ENCODE measurements at places on chromosomes 2 and 18.

- DNase-seq: no peak
Observed at GRCh38 chr2:74991977-74992376, 33.5 kb downstream of the POLE4 start.

DNA sequence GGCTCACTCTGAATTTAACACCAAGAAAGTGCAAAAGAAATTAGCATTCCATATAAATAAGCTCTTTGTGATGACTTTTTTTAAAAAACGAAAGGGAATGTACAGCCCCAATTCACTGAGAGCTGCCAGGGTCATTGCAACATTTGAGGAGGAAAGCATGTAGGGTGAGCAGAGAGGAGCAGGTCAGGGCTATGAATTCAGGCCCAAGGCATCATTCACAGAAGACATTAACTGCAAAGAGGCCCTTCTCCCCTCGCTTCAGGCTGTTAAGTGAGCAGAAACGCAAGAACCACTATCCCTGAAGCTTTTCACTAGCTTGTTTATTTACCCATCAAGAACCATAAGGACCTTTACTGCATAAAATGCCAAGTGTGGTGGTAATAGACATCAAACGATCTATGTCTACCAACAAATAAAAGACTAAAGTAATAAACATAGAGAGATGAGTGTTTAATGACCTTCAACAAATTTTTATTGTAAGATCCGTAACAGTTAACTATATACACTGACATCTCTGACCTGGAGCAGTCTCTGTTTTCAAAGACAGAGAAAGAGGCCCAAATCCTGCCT, 333.1 kb upstream of the HNRNPA3 start:
- no peak for DNase-seq

- DNase-seq: no peak
Observed at GRCh38 chr18:58998401-58999203, 133.9 kb downstream of the ZNF532 start.

DNA sequence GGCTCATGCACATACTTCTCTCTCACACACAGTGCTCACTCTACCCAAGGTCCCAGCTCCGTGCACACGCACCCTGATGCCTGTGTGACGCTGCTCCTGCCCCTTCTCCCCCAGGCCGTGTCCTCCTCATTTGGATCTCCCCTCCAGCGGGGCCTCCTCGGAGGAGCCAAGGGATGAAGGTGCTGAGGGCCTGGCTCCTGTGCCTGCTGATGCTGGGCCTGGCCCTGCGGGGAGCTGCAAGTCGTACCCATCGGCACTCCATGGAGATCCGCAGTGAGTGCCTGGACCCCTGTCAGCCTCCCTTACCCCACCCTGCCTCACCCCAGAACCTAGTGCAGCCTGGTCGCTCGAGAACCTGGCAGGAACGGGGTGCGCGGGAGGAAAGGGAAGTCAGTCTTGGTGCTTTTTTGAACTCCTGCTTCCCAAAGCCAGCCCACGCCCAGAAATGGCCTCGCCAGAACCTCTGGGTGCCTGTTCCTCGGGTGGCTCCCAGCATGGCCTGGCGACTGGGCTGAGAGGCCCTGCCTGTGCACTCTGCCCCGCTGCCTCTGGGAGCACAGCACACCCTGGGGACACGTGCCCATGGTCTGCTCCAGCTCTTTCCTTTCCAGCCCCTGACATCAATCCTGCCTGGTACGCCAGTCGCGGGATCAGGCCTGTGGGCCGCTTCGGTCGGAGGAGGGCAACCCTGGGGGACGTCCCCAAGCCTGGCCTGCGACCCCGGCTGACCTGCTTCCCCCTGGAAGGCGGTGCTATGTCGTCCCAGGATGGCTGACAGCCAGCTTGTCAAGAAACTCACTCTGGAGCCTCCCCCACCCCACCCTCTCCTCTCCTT, at the start of gene PRLH:
PRLH (plus strand) TSS at position 174 of the 835 bp plus-strand sequence; CDS start at position 174, 0 bp downstream.
- DNase-seq: no peak

GRCh38 chr2:191115391-191115790, 35.4 kb downstream of the STAT4 start:
- no peak for DNase-seq

GRCh38 chr18:604771-605170, 8.0 kb downstream of the CLUL1 start:
- no peak for DNase-seq

- DNase-seq: no peak
Observed at GRCh38 chr2:149732730-149733290, 145.2 kb upstream of the MMADHC start.

- DNase-seq: no peak
Observed at GRCh38 chr2:44084850-44085249, 83.8 kb upstream of the PPM1B start.

- no peak for DNase-seq
Observed at GRCh38 chr2:176579608-176580007, 310.4 kb downstream of the MTX2 start.

- no peak for DNase-seq
Observed at GRCh38 chr18:58381676-58382411, 247.0 kb downstream of the ALPK2 start.

- no peak for DNase-seq
Observed at GRCh38 chr2:222960126-222960525, 91.9 kb upstream of the KCNE4 start.

DNA sequence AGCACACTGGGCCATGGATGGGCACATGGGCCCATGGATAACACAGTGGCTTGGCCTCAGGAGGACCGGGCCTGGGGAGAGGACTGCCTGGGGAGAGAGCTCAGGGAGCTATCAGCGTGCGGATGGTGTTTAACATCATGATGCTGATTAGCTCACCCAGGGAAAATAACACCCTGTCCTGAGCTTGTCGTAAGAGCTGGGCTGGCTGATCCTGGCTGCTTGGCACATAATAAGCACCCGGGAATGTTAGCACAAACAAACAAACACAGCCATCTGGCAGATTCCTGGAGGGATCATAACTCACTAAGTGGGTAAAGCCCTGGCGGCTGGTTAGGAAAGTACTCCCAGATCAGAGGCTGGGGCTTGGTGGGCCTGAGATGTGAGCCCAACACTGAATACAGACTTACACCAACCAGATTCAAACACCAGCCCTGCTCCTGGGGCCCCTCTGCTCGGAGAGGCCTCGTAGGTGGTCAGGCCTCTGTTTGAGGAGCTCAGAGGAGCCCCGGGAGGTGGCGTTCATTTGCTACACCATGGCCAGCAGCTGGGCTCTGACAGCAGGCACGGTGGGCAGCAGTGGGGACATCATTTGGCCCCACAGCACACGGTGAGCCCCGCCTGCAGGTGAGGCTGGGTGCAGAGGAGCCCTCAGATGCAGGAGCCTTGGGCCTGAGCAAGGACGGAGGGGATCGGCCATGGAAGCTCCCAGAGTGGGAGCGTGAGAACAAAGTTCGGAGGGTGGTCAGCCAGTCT, 193.4 kb upstream of the HDAC4 start:
- DNase-seq: no peak

DNA sequence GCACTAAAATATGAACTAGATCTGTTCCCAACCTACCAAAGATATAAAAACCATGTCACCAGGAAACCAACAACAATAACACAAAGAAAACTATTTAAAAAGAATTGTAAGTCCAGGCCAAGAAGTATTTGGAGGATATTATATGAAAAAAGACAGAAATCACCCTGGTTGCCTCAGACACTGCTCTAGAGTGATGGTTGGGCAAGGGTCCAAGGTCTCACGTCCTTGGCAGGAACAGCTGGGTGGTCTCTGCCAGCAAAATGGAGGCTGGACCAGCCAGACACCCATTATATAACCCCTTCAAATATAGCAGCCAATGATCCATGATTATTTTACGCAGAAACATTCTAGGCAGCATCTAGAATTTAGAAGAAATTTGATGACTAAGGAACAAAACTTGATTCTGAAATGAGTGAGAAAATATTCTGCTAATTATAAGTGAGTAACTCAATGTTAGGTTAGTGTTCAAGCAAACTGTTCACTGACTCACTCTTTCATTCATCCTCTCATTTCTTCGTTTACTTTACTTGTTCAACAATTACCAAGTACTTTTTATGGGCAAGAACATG, 35.4 kb downstream of the MRPL35 start:
- DNase-seq: no peak

DNA sequence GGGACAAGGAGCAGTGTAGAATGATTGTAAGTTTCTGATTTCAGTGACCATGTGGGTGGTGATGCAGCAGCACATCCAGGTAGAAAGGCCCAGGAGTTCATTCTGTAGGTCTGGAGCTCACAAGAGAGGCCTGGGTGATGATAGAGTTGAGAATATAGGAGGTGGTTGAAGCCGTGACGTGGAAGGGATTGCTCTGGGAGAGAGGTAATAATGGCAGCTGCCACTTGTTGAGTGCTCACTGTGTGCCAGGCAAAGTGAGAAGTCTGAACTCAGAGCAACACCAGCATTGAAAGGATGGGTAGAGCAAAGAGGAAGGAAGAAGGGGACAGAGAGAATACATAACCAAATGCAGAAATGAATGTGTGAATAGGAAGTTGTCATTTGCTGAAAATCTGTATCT, 3.3 kb downstream of the TTLL4 start:
- no peak for DNase-seq

DNA sequence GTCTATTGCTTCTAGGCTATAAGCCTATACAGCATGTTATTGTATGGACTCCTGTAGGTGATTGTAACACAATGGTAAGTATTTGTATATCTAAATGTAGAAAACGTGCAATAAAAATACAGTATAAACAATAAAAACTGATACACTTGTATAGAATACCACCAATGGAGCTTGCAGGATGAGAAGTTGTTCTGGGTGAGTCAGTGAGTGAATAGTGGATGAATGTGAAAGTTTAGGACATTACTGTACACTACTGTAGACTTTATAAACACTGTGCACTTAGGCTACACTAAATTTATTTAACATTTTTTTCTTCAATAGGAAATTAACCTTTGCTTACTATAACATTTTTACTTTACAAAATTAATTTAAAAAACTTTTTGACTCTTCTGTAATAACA, 679.2 kb upstream of the ZNF804A start:
- DNase-seq: no peak

DNA sequence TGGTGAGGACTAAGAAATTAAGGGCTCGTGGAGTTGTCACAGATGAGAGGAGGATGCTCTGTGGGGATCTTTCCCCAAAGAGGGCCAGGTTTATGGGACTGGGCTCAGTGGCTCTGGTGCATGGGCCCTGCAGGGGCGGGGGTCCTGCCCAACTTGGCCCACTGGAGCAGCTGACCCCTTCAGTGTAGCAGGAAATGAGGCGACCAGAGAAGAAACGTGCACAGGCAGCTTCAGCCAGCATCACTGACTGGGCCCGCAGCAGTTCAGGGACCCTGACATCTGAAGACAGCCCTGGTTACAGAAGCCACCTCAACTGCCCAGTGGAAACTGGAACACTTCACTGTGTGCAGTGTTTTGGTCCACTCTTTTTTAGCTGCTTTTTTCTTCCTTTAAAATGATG, 72.8 kb downstream of the EMILIN2 start:
- DNase-seq: no peak

- DNase-seq: no peak
Observed at GRCh38 chr18:24274837-24275236, 122.8 kb downstream of the OSBPL1A start.

- DNase-seq: no peak
Observed at GRCh38 chr18:77366067-77366719, 116.5 kb downstream of the GALR1 start.

- no peak for DNase-seq
Observed at GRCh38 chr2:8285081-8285480, 396.8 kb upstream of the ID2 start.

DNA sequence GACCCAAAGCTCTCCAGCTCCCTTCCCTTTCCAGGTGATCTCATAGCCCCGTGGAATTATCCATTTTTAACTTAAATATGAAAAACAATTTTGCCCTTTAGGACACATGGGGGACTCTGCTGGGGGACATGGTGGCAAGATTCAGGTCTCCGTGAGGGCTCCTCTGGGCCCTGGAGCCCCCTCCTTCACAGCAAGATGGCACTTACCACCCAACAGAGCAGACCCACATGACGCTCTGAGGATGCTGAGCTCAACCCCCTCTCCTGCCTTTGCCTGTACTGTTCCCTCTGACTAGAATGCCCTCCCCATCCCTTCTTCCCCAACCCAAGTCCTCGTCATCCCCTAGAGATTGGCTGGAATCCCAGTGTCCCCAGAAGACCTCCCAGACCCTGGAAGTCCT, 17.2 kb downstream of the TEX51 start:
- no peak for DNase-seq

DNA sequence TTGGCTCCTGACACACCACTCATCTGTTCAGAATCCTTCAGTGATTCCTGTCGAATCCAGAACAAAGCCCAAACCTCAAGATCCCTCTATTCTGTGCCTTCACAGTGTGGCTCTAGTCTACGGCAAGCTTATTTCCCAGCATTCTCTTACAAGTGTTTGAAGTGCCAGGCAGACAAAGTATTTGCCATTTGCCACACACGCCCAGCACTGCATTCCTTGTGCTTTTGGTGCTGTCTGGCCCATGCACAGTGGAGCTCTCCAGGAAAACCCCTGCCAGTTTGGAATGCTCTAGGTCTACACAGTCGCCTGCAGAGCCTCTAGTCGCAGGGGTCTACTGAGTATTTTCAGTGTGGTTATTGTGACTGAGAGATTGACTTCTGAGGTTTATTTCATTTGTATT, 258.6 kb upstream of the RAB12 start:
- no peak for DNase-seq

All from Calu3 (cell line).